ENCODE measurements at places on chromosomes 2 and 18.

DNA sequence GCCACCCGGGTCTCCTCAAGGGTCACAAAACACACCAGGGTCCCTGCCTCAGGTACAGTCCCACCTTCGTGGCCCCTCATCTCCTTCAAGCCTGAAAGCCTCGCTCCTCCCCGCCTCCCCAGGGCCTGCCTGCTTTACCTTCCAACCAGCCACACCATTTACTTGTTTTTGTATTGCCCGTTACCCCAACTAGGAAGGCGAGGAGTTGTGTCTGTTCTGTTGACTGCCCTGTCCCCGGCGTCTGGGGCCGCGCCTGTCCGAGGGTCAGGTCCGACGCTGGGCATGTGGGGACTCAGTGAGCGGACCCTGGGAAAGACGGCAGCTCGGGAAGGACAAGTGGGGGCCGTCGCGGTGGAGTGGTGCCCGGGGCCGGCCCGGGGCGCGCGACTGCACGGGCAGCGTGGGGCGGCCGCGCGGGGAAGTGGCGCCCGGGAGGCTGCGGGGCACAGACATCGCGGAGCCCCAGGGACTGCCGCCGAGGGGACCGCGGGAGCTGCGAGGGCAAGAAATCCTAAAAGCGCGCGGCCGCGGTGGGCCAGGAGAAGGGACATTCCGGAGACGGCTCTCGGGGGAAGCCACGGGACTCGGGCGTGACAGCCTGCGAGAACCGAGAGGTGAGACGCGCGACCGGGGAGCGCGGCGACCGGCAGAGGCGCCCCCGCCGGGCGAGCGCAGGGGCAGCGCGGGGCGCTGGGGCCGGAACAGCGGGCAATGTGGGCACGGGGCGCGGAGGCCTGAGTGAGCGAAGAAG lies 797 bp upstream of the GRHL1 start:
- DNase-seq: no peak

- no peak for DNase-seq
Measured at GRCh38 chr18:11246495-11247300, 97.3 kb upstream of the PIEZO2 start.

DNA sequence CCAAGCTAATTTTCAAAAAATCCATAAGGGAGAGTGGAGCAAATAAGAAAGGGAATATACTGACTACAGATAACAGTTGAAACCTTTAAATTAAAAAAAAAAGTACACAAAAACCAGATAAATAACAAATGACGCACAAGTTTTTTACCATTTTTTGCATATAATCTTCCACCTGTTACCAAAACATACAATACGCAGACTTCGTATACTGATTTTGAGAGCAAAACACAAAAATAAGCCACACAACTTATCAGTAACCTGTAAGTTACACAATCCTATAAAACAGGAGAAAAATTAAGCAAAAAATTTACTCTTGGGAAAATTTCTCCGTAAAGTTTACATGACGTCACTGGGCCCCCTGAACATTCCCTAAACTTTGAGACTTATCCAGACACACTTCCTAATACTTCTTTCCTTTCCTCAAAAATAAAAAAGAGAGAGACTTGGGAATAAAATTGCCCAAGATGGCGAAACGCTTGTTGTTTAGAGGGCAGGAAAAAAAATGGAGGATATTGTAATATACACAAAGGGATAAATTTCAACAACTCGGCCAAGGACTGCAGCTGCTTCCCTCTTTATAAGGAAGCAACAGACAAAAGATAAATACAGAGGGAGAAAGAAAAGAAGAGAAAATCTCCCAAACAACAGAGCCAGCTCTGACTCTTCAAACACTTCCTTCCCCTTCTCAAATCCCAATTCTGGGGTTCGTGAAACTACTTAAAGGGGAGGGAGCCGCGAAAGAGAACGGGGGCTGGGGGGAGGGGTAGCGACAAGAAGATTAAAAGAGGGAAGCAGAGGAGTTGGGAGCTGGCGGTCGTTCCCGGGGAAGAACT lies 1.6 kb downstream of the BAZ2B start:
- DNase-seq: no peak

DNA sequence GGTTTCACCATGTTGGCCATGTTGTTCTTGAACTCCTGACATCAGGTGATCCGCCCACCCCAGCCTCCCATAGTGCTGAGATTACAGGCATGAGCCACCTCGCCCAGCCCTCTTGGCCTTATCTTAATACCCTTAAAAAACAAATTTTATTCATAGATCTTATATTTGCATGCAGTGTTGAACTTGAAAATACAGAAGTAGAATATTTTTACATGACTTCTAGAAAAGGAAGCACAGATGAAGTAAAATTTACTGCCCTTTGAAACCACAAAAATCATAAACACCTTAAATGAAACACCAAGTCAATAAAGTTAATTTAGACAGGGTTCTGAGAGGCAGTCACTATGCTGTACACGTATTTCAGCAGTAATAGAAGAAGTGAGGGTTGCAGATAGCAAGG lies 145.7 kb downstream of the CERS6 start:
- no peak for DNase-seq

DNA sequence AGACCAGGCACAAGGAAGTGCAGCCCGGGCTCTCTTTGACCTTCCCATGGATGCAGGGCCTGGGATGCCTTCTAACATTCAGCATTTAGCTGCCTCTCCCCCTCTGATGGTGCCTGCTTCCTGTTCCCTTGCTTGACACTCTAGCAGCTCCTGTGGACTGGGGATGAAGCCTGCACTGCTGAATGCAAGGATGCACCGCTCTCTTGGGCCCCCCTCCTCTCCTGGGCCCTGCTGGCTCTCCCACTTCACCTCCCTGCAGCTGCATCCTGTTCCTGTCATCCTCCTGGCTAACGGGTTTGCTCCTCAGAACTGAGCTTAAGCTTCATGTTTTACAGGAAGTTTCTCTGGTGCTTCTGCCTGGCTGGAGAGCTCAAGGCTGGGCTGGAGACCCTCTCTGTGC lies 254.1 kb downstream of the TSN start:
- no peak for DNase-seq

DNA sequence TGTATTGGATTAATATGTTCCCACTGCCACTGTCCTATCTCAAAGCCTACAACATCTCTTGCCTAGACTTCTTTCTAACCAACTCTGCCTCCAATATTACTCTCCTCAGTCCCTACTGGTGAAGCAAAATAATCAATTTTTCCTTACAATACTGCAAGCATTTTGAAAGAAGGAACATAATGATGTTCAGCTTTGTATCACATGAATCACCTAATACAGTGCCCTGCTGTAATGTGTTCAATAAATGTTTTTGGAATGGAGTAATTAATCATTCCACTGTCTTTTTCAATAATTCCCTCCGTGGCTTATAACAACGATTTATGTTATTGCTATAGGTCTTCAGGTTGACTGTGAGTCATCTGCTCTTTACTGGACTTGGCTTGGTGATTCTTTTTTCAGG lies 356.4 kb downstream of the TDRD15 start:
- DNase-seq: no peak

DNA sequence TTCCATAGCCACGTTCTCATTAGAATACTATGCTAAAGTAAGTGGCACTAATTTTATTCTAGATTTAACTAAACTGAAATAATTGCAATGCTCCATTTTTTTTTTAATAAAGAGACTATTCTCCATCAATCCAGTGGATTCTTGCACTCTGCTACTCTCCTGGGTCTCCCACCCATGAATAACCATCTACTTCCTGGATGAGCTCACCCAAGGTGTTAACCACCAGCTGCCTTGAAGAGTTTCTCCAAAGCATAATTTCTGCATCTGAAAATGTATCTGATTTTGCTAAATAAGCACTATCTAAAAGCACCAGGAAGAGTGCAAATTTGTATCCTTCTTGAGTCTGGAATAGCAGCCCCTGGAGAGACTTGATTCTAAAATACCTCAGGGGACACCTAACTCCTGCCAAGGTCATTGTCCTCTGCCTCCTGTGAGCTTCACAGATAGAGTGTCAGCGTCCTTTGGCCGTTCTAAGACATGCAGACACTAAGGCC lies 41.6 kb upstream of the SH3BP4 start:
- no peak for DNase-seq

DNA sequence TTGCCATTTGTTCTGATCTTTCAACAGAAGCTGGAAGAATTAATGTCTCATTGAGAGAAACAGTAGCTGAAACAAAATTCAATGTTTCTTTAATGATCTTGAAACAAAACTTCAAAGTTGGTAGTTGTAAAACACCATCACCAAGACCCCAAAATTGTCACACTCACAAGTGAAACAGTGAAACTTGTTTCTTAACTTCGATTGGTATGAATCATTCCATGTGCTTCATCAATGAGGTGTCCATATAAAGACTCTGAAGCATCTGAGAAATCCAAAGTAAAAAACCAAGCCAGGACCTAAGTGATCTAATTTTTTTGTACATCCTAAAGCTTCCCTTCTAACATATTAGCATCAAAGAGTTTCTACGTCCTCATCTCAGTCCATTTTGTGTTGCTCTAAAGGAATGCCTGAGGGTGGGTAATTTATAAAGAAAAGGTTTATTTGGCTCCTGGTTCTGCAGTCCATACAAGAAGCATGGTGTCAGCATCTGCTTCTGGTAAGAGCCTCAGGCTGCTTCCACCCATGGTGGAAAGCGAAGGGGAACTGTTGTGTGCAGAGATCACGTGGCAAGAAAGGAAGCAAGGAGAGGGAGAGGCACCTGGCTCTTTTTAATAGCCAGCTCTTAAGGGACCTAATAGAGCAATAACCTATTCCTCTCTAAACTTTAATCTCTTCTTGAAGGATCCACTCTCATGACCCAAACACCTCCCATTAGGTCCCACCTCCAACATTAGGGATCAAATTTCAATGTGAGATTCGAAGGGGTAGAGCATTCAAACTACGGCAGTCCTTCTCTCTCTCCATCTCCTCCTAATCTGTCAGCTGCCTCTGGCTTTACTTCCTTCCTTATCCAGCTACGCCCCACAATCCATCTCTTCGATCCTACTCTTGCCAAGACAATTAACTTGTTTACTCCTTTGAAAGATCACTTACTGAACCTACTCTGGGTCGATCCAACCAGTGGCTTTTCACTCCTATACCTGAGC lies 20.7 kb upstream of the TLK1 start:
- no peak for DNase-seq

GRCh38 chr2:210366675-210367080 lies 51.7 kb upstream of the MYL1 start:
- DNase-seq: no peak

- no peak for DNase-seq
Measured at GRCh38 chr2:227228061-227228667, 63.7 kb downstream of the COL4A3 start.

- DNase-seq: no peak
Measured at GRCh38 chr2:149972066-149972465, 384.5 kb upstream of the MMADHC start.

DNA sequence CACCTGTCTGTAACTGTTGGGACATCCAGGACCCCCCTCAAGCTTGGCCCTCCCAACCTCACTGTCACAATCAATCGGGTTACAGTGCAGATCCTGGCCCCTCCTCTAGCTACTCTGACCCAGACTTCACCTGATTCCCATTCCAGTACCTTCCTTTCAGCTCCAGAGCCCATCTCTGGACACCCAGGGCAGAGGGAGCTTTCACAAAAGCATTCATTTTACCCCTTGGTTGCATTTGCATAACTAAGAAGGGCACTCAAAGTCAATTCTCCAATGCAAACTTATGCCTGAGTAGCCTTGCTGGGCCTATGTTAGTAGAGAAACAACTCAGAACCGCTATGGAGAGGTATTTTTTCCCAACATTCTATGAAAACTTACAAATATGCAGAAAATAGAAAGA lies 7.4 kb downstream of the ZAP70 start:
- no peak for DNase-seq

DNA sequence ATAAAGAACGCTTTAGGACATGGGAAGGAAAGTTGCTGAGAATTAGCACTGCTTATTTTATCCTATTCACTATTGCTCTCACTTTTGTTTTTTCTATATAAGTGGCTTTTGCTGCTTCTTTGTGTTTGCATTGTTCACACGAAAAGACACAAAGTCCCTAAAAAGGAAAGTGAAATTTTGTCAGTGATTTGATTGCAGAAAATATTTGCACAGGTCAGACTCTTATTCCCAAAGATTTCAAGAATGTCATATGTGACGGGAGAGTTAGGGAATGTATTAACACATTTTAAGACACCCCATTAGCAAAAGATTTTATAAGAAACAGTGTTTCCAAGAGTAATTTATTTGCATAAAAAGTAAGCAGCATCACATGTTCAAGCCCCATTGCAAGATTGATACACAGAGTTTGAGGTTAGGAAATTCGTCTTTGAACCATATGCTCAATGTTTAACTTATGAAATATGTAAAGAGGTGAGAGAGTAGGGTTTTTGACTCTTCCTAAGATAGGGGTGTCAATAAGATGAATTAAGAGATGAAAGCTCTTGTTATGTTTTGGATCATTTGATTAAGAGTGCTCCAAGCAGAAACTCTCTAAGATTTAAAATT lies 57.0 kb downstream of the CCDC102B start:
- no peak for DNase-seq

DNA sequence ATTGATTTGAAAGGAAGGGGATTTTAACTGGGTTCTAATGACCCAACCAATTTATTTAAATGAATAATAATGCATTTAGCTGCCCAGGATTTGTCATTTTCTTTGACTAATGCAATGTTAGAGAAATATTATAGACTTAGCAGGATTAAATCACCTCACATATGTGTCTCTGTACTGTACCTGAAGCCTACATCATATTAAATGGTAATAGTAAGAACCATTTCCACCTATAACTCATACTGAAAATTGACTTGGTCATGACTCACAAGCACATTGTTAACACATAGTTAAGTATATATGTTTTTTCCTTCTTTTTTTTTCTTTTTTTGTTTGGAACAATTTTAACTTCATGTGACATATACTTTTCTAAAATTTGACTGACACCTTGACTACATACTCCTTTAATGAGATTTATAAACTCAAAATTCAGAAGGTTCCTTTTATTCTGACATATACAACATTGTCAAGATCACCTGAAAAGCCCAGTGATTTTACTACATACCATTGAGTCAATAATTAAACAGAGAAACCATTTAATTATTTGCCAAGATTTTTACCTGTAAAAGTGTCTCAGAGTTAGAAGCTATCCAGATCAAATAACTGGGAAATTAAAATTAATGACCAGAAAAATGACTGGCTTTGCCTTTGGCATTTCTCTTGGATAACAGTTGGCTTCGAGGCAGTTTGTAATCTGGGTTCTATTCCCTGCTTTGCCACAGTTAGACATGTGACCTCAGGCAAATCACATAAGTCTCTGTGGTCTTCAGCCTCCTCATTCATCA lies 58.8 kb upstream of the CDC42EP3 start:
- DNase-seq: no peak

- no peak for DNase-seq
Measured at GRCh38 chr2:144372410-144373080, 147.4 kb downstream of the ZEB2 start.

- DNase-seq: no peak
Measured at GRCh38 chr2:120279708-120280107, 27.1 kb downstream of the RALB start.

GRCh38 chr2:70603066-70603465 lies 49.4 kb upstream of the TGFA start:
- no peak for DNase-seq
